ENCODE measurements at places on chromosomes 11 and 22. TPM values are rescaled to one million over a fixed set of nuclear protein-coding genes. Genes with fewer than 3 reads are reported as not detected.
A peak's percentile ranks its signal among the peaks of the same experiment; 100 is the strongest.

DNA sequence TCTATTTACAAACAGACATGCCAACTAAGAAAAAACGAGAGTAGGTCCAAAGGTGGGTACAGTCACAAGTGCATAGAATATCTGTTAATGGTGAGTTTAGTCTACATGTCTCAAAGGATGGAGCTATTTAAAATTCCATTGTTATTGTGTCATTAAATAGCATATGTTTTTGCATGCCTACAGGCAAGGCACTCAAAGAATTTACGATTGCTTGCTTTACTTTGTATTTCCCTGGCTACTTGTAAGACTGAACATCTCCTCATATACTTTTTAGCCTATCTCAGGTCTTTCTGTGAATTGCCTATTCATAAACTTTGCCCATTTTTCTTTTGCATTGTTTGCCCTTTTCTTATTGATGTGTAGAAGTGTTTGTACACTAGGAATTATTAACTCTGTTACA is 39.7 kb downstream of the DEUP1 start:
- H3K27ac ChIP-seq = no peak overlapping the region
- no peaks in the 10 kb centered on the region for H3K4me1 ChIP-seq
- no peaks in the 10 kb centered on the region for H3K36me3 ChIP-seq
- no peak for DNase-seq
- no peak overlapping the region for H3K4me3 ChIP-seq

The OR4D9 gene
- total RNA-seq = not detected

- DNase-seq = peak; percentile 84
- H3K4me3 ChIP-seq = peak overlapping the region; percentile 34
These were observed 1.3 kb upstream of the NDUFC2 start for GRCh38 chr11:78080818-78081495.

The JAML gene
- not detected for total RNA-seq

- no peaks in the 10 kb centered on the region for H3K36me3 ChIP-seq
- peaks cover 30% of the 10 kb centered on the region for H3K27me3 ChIP-seq
- H3K4me1 ChIP-seq = no peaks in the 10 kb centered on the region
- no peak for DNase-seq
These were observed 31.2 kb upstream of the PSMA1 start for GRCh38 chr11:14551380-14551779.

DNA sequence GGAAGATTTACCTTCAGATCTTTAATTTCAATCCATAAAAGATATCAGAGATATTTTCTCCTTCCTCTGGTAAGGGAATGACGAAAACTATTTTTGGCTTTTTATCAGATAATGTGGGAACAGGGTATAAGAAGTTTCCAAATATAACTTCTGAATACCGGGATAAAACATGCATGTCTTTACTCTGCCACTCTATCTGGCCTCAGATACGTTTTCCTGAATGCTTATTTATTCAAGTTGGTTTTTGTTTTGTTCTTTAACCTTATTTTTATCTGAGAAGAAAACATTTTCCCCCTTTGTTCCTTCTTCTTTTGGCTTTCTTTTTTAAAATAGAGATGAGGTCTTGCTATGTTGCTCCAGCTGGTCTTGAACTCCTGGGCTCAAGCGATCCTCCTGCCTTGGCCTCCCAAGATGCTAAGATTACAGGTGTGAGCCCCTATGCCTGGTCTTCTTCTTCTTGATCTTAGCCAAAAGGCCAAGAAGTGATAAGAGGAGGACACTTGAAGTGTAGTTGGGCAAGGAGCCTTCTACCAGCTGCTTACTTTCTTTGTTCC is 1.5 kb downstream of the SERPIND1 start:
- peaks cover 3% of the 10 kb centered on the region for H3K36me3 ChIP-seq
- no peak for DNase-seq
- H3K4me1 ChIP-seq = peaks cover 12% of the 10 kb centered on the region
- no peak overlapping the region for H3K27ac ChIP-seq
- no peak overlapping the region for H3K4me3 ChIP-seq

GRCh38 chr11:70552167-70553150 is 154.1 kb downstream of the CTTN start:
- no peak overlapping the region for H3K27ac ChIP-seq
- H3K27me3 ChIP-seq = no peaks in the 10 kb centered on the region
- no peaks in the 10 kb centered on the region for H3K36me3 ChIP-seq
- DNase-seq = no peak
- no peak overlapping the region for H3K4me3 ChIP-seq

The MEI1 gene
- 0.08 TPM for total RNA-seq

DNA sequence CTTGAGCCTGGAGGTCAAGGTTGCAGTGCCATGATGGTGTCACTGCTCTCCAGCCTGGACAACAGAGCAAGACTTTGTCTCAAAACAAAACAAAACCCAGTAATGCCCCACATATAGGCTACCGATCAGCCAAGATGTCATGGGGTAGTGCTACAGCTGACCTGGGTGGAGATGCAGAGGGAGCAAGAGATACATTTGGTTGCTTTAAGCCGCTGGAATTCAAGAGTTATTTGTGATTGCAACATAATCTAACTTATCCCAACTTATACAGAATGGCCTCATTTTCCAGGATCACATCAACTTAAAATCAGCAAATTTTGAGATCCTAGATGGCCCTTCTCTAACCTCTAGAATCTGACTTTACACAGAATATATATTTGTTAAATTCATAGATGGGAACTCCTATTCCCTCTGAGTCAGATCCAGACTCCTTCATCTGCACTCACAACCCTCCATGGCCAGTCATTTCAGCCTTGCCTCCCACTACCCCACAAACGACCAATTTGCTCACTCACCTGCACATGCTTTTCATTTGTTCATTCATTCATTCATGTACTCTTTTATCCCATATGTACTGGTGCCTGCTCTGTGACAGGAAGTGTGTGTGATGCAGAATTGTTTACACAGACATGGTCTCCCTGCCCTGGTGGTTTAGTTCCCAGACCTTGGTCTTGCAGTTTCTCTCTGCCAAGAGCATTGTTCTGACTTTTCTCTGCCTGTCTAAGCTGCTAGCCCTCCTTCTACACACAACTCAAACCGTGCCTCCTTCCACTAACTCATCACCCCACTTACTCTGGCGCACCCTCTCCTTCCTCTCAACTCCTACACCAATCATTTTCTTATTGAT is 24.1 kb upstream of the APLNR start:
- DNase-seq = no peak
- H3K4me1 ChIP-seq = peaks cover 6% of the 10 kb centered on the region
- no peak overlapping the region for H3K27ac ChIP-seq
- H3K36me3 ChIP-seq = no peaks in the 10 kb centered on the region
- H3K4me3 ChIP-seq = no peak overlapping the region

The OR52E8 gene
- total RNA-seq = not detected

DNA sequence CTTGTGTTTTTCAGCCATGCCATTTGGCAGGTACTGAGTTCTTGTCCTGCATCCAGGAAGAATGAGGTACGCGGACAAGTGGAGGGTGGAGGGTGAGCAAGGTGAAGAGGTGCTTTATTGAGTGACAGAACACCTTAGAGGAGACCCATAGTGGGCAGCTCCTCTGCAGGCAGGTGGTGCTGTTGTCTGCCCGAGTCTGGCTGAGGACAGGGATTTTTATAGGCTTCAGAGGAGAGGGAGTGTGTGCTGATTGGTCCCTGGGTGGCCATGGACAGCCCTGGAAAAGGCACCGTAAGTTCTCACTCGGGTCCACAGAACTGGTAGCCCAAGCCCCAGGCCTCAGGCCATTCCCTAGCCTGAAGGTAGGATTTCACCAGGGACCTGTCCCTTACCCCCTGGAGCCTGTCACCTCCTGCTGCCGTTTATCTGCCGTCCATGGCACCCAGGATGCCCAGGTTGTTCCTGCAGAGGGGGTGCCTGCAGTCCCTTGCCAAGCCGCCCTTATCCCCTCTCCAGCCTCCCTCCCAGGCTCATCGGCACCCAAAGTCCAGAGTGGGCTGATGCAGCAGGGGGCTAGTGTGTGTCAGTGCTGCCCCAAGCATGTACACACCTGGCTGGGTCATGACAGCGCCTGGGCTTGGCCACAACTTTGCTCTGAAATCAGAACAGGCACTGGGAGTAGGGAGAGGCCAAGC is 213.6 kb downstream of the LRRC4C start:
- DNase-seq = no peak
- no peaks in the 10 kb centered on the region for H3K27me3 ChIP-seq
- H3K4me1 ChIP-seq = no peaks in the 10 kb centered on the region

DNA sequence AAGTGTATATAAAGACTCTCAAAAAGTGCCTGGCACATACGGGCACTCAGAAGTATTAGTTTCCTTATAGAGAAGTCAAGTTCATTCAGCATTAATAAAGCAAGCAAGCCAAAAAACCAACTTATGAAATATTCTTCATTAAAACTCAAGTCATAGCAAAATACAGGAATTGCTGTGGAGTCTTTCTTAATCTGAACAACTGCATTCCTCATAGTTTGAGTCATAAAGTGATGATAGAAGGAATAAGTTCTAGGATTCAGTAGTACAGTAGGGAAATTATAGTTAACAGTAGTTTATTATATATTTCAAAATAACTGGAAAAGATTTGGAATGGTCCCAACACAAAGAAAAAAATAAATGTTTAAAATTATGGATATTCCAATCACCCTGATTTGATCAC is 200.3 kb downstream of the C11orf91 start:
- H3K27ac ChIP-seq = no peak overlapping the region
- H3K4me3 ChIP-seq = no peak overlapping the region
- no peak for DNase-seq

DNA sequence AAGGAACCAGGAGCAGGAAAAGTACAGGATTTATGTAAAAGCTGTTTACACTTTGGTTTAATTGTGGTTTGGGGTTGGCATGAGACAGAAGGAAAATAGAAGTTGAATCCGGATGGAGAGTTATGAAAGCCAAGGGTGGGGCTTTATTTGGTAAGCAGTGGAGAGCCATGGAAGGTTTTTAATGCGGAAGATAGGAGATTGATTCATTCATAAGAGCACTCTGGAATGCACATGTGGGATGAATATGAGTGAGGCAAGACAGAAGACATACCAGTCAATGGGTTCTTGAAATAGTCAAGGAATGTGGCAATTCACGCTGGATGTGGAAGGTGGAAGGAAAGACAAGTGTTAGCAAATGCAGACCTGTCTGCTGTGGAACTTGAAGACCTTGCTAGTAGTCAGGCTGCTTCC is 9.3 kb upstream of the GLB1L3 start:
- peaks cover 18% of the 10 kb centered on the region for H3K4me1 ChIP-seq
- H3K27ac ChIP-seq = peak overlapping the region; percentile 72
- peak; percentile 61 for DNase-seq
- H3K27me3 ChIP-seq = no peaks in the 10 kb centered on the region
- no peak overlapping the region for H3K4me3 ChIP-seq

- no peaks in the 10 kb centered on the region for H3K4me1 ChIP-seq
- 0 out of 2 replicates have a peak, but pooled peaks cover 5% of the 10 kb centered on the region for H3K27me3 ChIP-seq
- H3K36me3 ChIP-seq = no peaks in the 10 kb centered on the region
These were observed 121.7 kb upstream of the CRYBB3 start for GRCh38 chr22:25077964-25078363.

DNA sequence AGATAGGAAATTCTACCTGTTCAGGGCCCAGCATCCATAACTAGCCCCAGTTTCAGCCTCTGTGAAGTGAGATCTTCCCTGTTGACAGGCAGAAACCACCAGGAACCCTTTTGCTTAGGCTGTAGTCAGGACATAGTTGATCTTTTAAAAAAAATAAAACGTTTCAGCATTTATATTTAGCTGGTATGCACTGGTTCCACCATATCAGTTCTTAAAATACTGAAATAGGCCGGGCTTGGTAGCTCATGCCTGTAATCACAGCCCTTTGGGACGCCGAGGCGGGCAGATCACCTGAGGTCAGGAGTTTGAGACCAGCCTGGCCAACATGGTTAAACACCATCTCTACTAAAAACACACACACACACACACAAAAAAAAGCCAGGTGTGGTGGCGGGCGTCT is 35.3 kb downstream of the GALNT18 start:
- DNase-seq = peak; percentile 3
- no peak overlapping the region for H3K27ac ChIP-seq
- no peaks in the 10 kb centered on the region for H3K27me3 ChIP-seq

The TEX54 gene
- total RNA-seq = not detected

DNA sequence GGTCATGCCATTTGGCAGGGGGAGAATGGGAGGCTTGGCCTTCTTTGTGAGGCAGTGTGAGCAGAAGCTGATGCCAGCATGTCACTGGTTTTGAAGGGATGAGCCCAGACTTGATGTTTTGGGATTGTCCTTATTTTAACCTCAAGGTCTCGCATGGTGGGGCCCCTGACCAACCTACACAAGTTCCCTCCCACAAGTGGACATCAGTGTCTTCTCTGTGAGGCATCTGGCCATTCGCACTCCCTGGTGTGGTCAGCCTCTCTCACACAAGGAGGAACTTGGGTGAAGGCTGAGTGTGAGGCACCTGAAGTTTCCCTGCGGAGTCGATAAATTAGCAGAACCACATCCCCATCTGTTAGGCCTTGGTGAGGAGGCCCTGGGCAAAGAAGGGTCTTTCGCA is 59.8 kb downstream of the TIMP3 start:
- no peak overlapping the region for H3K27ac ChIP-seq
- no peaks in the 10 kb centered on the region for H3K27me3 ChIP-seq
- H3K4me1 ChIP-seq = no peaks in the 10 kb centered on the region
- H3K4me3 ChIP-seq = no peak overlapping the region

- no peak overlapping the region for H3K4me3 ChIP-seq
- DNase-seq = no peak
- no peaks in the 10 kb centered on the region for H3K4me1 ChIP-seq
- H3K27me3 ChIP-seq = no peaks in the 10 kb centered on the region
- no peak overlapping the region for H3K27ac ChIP-seq
These were observed 50.4 kb downstream of the PARVB start for GRCh38 chr22:44074337-44074984.

The SNU13 gene
- 109 TPM for total RNA-seq

The GAL gene
- total RNA-seq = not detected

DNA sequence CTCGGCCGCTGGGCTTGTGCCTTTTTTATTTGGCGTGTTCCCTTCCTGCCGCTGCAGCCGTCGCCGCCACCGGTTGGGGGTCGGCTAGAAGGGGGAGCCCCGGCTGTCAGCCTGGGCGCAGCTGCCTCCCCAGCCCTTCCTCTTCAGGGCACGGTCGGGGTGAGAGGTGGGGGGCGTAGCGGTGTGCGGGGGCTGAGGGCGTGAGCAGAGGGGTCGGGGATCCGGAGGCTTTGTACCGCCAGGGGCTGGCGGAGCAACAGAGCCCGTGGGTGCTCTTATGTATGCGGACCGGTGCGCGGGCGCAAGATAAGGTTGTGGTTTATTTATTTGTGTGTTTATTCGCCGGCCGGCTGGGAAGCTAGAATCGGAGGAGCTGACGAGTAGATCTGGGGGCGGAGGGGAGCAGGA is 477 bp downstream of the ZBTB16 start:
- no peak overlapping the region for H3K4me3 ChIP-seq
- peaks cover 9% of the 10 kb centered on the region for H3K4me1 ChIP-seq
- peaks cover 23% of the 10 kb centered on the region for H3K27me3 ChIP-seq
- DNase-seq = no peak
- H3K27ac ChIP-seq = no peak overlapping the region

Data from SJSA1 (cell line).